ENCODE measurements at places on chromosomes 1 and 21. TPM values are rescaled to one million over a fixed set of nuclear protein-coding genes. Genes with fewer than 3 reads are reported as not detected.

GRCh38 chr1:234229581-234230387, 143.5 kb upstream of the COA6 start:
- no peak for DNase-seq

- peak; percentile 44 for DNase-seq
These were observed 9.1 kb downstream of the AMPD2 start for GRCh38 chr1:109628540-109629321.

DNA sequence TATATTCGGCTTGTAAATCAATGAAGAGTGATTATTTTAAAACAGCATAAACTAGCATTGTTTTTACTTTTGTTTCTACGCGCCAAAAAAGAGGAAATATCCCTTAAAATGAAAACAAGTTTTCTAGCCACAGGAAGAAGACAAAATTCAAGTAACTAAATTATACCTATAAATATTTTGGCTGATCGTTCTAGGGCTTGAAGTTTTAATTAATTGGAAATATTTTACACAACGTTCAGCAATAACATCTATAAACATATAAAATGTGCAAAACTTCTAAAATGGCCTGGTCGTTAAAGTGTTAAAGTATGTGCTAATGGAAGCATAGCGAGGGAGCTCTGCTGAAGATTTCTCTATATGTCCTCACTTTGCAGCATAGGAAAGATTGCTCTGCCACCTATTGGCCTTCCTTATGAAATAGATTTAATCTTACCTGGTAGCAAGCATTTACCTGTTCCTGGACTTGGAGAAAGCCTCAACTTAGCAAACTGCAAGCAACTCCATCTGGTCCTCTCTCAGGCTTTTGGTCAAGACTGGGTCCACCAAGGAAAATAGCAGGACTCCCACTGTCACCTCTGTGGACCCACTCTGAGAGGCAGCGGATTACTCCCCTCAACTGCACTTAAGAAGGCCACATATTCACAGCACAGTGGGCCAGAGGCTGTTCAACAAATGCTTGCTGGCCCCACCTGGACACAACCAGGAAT, 351.3 kb upstream of the RUNX1 start:
- DNase-seq = no peak

- DNase-seq = no peak
These were observed 17.2 kb upstream of the C4BPB start for GRCh38 chr1:207071426-207071825.

DNA sequence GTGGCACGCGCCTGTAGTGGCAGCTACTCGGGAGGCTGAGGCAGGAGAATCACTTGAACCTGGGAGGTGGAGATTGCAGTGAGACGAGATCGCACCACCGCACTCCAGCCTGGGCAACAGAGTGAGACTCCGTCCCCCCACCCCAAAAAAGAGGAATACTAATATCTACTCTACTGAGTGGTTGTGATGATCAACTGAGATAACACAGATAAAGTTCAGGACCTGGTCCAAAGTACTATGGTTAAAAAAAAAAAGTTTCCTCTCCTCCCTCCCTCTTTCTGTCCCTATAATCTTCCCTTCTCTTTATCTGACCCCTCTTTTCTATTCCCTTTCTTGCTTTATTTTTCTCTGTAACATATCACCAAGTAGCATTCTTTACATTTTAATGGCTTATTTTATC, 4.0 kb upstream of the RORC start:
- no peak for DNase-seq

GRCh38 chr21:27213303-27213702, 246.4 kb upstream of the ADAMTS5 start:
- no peak for DNase-seq

- DNase-seq = no peak
These were observed 55.6 kb downstream of the SUCO start for GRCh38 chr1:172588296-172589291.

DNA sequence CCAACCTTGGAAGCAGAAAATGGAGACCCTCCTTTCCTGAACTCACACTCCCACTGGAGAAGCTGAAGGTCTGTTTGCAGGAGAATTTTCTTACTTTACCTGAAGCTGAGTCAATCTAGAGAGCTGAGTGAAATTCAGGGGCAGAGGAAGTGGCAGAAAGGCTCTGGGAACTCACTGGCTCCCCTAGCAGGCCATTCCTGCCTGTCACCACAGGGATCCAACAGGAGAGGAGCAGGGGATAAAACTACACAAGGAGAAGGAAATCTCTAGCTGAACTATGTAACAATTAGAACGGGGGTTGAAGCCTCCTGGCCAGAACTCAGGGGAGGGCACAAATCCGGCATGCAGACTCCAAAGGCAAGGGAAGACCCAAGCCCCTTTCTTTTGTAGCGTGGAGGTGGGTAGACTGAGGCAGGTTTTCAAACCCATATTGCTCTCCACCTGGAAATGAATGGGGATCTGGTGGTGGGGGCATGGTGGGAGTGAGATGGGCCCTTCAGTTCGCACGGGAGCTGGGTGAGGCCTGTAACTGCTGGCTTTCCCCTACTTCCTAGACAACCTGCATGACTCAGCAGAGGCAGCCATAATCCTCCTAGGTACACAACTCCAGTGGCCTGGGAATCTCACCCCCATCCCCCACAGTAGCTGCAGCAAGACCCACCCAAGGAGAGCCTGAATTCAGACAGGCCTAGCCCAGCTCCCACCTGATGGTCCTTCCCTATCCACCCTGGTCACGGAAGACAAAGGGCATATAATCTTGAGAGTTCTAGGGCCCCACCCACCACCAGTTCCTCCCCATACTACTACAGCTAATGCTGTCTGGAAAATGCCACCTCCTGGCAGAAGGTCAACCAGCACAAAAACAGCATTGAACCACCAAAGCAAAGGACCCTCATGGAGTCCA, 158.1 kb downstream of the LTN1 start:
- no peak for DNase-seq

- peak; percentile 72 for DNase-seq
These were observed 471.7 kb upstream of the VAMP3 start for GRCh38 chr1:7299329-7299799.

DNA sequence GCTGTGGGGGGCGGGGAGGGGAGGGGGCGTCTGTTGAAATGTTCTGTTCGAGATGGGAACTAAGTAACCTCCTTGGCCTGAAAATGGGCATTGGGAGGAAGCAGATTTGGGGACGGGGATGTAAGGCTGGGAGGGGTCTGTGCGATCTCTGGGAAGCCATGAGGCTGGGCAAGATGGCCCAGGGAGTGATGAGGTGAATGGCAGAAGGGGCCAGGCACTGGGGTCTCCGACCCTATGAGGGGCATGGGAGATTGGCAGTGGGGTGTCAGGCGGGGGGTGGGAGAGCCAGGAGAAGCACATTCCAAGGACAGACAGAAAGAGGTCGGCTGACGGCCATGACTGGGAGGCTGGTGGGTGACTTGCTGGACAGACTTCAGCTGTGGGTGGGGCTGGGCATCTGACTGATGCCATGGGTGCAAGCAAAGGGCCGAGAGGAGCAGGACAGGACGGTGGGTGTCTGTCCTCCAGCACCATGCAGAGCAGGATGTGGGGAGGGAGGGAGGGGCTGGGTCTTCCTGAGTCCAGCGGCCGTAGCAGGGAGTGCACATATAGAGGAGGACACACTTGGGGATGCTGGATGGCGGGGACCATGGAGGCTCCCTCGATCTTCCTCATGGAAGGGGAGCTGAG, 30.0 kb upstream of the COL18A1 start:
- DNase-seq = no peak

- DNase-seq = no peak
These were observed 23.7 kb downstream of the RWDD3 start for GRCh38 chr1:95257758-95258157.

GRCh38 chr1:27097484-27097917, 57.4 kb downstream of the SLC9A1 start:
- peak; percentile 89 for DNase-seq

DNA sequence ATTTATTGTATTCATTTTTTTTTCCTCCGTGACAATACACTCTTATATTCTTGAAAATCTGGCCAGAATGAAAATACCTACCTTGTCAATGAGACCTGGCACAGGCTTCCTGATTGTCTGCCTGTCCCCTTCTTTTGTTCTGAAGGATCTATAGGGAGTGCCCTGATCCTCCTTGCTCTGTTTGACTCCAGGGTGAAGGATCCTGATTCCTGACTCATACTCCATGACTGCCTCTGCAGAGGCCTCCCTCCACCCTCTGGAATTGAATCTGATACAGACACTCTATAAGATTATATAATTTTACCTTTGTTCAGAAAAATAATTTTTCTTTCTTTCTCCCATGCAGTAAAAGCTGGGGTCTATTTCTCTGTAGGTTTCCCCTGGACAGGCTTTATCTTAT, 116.2 kb downstream of the HMCN1 start:
- no peak for DNase-seq

DNA sequence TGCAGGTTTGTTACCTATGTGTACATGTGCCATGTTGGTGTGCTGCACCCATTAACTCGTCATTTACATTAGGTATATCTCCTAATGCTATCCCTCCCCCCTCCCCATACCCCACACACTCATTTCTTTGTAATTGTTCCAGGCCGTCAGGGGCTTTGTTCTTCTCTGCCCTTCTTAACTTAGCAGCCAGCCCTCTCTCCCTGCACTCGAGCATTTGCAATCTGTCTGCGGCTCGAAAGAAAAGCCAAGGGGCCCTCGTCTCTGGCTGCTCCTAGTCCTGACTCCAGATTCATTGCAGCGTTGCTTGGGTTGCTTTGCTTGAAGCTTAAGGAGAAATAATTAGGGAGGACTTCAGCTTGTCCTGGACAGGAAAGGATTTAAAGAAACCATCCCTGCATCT, 85.7 kb downstream of the ATP1A1 start:
- no peak for DNase-seq

DNA sequence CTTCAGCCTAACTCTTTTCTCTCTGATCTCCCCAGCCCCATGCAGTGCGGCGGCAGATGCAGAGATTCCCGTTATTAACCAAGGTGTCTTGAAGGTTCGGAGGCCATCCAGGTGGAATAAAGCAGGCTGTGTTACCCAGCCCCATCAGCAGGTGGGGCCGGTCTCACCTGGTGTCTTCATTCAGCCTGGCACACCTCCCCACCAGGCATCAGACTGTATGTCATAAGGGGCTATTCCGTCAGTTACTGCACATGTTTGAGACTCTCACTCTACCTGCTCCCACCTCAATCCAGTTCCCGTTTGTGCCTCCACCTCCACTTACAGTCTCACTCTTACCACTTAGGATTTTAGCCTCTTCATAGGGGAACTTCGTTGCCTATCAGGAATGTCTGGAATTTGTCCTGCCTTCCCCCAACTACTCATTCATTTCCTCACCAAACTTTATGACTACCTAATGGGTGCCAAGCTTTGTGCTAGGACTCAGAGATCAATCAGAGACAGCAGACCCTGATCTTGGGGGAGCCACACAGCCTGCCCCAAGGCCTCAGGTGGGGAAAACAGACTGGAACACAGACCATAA, 170.2 kb downstream of the PLPP3 start:
- DNase-seq = no peak

GRCh38 chr1:39737546-39738169, 1.0 kb upstream of the PPIE start:
- no peak for DNase-seq

DNA sequence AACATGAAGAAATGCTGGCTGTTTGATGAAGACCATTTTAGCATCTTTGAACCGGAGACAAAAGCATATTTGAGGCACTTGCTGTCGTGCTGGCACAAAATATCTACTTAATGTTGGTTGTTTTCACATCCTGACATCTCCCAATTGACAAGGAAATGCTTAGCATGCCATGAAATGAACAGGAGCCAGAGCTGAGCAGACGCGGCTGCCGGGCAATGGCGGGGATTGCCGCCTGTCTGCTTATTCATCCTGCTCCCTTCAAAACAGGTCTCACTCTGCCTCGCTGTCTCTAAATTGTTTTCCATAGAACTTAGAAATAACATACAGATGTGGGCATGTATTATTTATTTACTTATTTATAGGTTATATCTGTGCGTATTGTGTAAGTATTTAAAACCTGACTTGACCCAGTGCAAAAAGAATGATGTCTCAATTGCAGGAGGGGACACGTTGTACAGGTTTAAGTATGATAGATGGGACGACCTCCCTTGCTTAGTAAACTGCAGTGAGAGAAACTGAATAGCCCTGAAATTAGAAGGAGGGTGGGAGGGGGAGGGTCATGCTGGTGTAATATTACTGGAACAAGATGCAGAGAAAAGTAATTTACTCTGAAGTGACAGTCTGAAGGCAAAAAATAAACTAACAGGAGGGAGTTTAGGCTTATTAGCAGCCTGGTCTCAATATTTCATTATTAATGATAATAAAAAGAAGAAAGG, 590.4 kb upstream of the PLXNA2 start:
- no peak for DNase-seq

GRCh38 chr1:225474439-225474985, 46.7 kb upstream of the LBR start:
- no peak for DNase-seq

- no peak for DNase-seq
These were observed 283.9 kb downstream of the VAV3 start for GRCh38 chr1:107681001-107681479.

- no peak for DNase-seq
These were observed 78.4 kb upstream of the SLC45A1 start for GRCh38 chr1:8239306-8240023.

GRCh38 chr1:226004396-226004795, 5.3 kb upstream of the SDE2 start:
- no peak for DNase-seq

- DNase-seq = no peak
These were observed 63.8 kb downstream of the ARHGEF16 start for GRCh38 chr1:3518256-3518655.

DNA sequence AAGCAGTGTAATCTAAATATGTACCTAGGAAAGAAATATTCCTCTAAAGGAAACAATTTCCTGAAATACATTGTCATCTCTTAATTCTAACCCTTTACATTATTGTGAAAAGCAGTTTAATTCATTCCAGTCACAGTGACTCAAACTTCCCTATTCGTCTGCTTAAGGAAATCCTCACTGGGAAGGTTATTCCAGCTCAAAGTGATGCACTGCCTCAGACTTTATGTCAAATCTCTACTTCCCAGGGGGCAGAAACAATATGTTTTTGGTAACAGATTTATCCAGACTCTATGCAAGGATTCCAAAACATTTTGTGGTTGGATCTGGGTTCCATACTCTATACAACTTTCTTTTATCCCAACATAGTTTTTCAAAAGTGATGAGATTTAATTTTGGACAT, 145.2 kb downstream of the NTMT2 start:
- DNase-seq = no peak

DNA sequence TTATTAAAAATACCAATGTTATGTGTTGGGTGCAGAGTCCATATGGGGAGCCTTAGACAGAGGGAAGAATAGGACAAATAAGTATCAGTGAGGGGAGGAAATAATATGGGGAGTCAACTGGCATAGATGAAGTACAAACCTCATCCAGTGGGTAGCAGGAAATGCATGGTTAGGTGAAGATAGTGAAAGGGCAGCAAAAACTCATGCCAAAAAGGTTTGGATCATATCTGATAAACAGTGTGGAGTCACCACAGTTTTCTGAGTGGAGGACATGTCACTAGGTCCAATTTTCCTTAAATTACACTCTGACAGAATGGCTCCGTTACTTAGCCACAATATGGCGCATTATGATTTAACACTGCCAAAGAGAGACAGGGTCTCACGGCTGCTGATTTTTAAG, 10.3 kb downstream of the DUSP23 start:
- DNase-seq = no peak

GRCh38 chr1:159864262-159864661, 1.8 kb upstream of the VSIG8 start:
- no peak for DNase-seq

OLIG2 gene
- not detected for total RNA-seq

CR1L gene
- total RNA-seq = not detected

PCNX2 gene
- 9.0 TPM for total RNA-seq

POU3F1 gene
- not detected for total RNA-seq

B3GALT2 gene
- 27.9 TPM for total RNA-seq

DAB1 gene
- 0.19 TPM for total RNA-seq

CELA2A gene
- not detected for total RNA-seq

All from right atrium auricular region (tissue), 2 donors.